ENCODE measurements at places on chromosomes 16 and 17.

GRCh38 chr16:13439766-13440165, 480.2 kb upstream of the ERCC4 start:
- DNase-seq: no peak

DNA sequence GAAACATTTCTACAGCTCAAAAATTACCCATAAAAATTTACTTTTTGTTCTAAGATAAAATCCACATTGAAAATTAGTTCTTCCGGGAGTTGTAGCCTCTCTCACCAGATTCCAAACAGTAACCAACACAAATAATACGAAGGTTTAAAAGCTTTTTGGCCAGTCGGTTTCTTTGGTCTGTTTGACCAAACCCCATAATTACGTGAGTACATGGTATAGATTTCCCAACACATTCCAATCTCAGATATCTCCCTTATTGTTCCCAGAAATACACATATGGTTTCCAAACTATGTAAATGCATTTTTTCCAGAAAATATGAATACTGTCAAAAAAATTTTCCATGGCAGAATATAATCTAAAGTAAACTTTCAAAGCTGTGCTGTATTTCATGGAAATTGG, 722.0 kb downstream of the KCNJ2 start:
- DNase-seq: no peak

GRCh38 chr16:3999479-4000325, 116.5 kb downstream of the ADCY9 start:
- peak; percentile 62 for DNase-seq

DNA sequence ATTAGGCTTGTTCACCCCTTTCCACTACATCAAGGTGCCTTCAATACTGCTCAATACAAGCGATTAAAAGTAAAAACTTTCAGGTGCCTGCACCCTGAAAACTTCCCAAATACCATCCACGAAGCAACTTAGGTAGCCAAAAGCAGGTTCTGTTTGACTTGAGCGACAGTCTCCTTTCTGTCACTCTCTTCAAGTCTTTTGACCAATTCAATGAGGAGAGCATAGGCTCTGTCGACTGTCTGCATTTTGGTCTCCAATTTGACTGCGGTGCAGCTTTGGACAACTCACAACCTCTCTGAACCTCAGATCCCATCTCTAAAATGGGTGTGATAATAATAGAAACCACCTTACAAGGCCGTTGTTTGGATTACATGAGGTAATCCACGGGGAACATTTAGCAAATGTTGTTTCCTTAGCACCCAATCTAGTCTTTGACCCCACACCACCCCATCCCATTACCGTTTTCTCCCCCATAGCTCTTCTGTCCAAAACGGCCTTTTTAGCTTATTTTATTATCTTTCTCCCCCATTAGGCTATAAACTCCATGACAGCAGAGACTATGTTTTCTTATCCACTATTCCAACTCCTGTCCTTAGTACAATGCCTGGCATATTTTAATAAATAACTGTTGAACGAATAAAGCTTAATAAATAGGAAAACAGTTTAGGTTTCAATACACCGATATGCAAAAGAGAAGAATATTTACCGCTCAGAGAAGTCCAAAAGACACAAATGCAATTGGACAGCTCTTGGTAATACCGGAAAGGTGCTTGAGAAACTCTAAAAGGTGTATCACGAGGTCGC, 999 bp downstream of the MARF1 start:
- no peak for DNase-seq

GRCh38 chr16:15950869-15951268, 1.5 kb downstream of the ABCC1 start:
- no peak for DNase-seq

DNA sequence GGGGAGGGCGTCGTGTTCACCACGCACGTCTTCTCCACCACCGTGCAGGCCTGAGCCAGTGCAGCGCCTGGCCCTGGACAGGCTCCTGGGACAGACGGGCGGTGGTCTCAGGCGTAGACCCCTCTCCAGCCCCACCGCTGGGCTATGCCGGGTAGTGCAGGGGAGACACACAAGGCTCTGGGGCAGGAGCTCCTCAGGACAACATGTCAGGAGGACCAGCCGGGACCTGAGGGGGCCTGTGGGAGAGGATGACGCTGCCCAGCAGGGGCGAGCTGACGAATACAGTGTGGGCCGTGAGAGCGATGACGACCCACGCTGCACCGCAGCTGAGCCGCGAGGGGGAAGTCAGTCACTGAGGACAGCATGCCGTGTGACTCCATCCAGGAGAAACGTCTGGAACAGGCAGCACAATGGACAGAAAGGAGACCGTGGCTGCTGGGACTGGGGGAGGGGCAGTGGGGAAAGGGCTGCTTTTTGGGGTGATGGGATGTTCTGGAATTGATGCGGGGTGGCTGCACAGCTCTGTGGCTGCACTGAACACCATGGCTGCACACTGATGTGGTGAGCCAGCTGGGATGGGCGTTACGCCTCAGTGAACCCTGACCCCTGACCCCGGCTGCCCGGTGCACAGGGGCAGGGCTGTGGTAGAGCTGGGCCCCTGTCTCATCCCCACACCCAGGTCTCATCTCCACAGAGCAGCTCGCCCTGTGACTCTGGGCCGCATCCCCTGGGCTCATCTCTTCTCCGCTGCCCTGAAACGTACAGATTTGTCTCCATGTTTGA, 20.2 kb downstream of the DNASE1 start:
- peak; percentile 80 for DNase-seq

- DNase-seq: no peak
Observed at GRCh38 chr16:9969580-9969979, 212.6 kb downstream of the GRIN2A start.

DNA sequence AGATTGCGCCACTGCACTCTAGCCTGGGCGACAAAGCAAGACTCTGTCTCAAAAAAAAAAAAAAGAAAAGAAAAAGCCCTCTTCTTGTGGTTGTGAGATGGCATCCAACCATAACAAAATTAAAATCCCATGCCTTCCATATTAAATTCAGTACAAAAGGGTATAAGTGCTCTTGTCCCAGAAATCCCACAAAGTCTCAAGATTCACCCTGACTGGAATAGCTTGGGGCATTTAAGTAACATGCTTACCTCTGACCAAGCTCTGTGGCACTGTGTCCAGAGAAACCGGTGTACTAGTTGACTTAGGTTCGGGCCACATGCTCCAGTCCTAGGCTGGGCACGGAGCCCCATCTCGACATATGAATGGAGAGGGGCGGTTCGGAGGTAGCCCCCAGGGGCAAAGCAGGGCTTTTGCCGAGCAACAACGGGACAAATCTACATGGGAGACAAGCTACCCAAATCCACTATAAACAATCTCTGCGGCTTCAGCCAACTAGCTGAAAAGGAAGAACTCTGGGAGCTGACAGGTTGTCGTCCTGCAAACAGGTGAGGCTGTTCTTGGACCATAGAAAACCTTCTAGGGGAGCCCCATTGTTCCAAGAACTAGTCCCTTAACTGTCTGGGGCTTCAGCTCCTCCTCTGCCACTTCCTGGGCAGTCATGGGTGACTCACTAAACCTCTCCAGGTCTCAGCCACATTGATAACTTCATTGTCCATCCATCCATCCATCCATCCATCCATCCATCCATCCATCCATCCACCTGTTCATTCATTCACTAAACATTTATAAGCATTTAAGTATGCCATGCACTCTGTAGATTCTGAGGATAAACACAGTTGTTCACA, 10.3 kb upstream of the IL4R start:
- no peak for DNase-seq

- DNase-seq: peak; percentile 85
Observed at GRCh38 chr16:2842340-2843000, 12.4 kb downstream of the ZG16B start.

- peak; percentile 83 for DNase-seq
Observed at GRCh38 chr17:5587438-5588032, 3.2 kb upstream of the NLRP1 start.

DNA sequence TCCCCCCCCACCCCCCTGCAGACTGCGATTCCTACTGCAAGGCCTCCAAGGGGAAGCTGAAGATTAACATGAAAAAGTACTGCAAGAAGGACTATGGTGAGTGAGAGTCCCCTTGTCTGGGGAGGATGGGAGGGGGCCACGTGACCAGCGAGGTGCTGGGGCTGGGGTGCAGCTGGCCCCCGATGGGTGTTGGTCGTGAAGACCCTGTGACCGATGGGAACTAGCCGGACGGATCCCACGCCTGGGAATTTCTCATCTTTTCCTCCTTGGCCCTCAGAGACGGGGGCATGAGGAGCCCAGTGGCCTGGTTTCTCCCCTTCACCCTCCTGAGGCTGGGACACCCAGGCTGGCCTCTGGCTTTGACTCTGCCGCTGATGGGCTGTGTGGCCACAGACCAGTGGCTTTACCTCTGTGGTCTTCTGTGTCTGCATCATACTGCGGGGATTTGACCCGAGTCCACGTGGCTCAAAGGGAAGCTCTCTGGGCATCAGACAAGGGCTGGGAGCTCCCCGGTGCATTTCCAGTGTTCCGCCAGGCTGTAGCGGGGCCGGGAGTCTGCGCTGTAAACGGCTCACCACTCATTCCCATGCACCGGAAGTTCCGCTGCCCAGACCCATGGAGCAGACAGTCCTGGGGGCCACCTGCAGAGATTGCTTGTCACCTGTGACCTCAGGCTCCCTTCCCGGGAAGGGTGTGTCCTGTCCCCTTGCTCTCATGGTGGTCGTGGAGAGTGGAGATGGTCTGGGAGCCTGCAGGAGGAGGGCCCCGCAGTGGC, 200.0 kb downstream of the NTN1 start:
- no peak for DNase-seq

DNA sequence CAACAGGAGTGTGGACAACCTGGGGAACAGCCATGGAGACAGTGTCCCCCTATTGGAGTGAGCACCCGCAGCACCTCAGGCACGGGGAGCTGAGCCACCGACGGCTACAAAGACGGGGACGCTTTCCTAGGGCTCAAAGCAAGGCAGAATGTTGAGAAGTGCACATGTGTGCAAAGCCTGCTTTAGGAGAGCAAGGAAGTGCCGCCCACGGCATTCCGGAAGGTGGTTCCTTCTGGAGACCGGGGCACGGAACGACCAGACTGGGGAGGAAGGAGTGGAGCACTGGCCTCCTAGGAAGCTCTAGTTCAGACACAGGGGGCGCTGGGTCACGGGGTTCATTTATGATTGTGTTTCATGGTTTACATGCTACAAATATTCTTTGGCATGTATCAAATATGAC, 52.2 kb downstream of the TBC1D16 start:
- no peak for DNase-seq

- DNase-seq: no peak
Observed at GRCh38 chr17:69997332-69997731, 77.7 kb upstream of the KCNJ16 start.

- peak; percentile 66 for DNase-seq
Observed at GRCh38 chr17:3843935-3844516, 2.0 kb downstream of the NCBP3 start.

DNA sequence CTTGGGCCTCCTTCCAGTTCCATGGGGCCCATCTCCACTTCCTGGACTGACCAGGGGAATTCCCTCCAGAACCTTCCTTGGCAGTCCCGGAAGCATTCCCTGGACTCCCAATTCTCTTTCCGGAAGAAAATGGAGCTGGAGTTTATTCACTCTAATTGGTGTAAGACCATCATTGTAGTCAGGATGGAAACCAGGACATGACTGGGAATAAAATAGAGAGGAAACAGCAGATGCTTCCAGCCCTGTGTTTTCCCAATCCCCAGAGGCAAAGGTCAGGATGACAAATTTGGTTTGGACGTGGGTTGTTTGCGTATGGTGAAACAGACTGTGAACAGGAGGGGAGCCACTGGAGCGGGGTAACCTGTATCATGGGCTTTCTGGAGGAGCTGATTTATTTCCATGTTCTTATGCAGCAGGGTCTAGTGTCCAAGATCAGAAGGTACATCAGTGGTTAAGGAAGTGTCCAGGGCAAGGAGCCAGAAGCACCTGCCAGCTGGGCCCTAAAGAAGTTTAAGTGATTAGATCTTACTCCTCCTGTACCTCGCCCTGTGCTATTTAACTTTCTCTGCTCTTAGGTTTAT, 8.5 kb upstream of the LONP2 start:
- no peak for DNase-seq

- DNase-seq: no peak
Observed at GRCh38 chr17:76125922-76126321, 15.1 kb downstream of the FOXJ1 start.

DNA sequence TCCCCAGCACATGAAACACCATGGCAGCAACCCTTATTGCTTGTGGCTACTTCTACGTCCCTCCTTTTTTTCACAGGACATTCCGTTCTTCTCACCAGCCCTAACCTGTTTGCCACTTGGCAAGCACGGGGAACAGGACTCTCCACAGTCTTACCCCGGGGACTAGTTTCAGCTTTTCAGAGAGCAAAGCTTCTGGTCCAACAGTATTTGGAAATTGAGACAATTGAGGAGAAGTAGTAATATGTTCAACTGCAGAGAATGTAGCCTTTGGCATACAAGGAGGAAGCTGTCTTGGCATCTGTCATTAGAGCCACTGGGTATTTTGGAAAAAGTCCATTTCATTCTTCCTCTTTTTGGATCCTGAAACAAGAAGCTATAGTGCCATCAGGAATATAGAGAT, 65.7 kb downstream of the MAP2K6 start:
- DNase-seq: no peak

- DNase-seq: peak; percentile 76
Observed at GRCh38 chr17:10737168-10737622, 7.4 kb upstream of the TMEM220 start.

- no peak for DNase-seq
Observed at GRCh38 chr17:28812748-28813377, 29.7 kb downstream of the FAM222B start.

- DNase-seq: peak; percentile 52
Observed at GRCh38 chr16:28609631-28610594, at the start of gene SULT1A1. Gene SULT1A1 (minus strand): TSS chr16:28610044. CDS start chr16:28608855, 1,189 bp downstream.

GRCh38 chr17:17514993-17515933, 19.1 kb upstream of the RASD1 start:
- no peak for DNase-seq
